Cerebellum (tissue), 4 donors: ENCODE measurements at places on chromosomes 16 and 17. TPM values are rescaled to one million over a fixed set of nuclear protein-coding genes. Genes with fewer than 3 reads are reported as not detected.

DNA sequence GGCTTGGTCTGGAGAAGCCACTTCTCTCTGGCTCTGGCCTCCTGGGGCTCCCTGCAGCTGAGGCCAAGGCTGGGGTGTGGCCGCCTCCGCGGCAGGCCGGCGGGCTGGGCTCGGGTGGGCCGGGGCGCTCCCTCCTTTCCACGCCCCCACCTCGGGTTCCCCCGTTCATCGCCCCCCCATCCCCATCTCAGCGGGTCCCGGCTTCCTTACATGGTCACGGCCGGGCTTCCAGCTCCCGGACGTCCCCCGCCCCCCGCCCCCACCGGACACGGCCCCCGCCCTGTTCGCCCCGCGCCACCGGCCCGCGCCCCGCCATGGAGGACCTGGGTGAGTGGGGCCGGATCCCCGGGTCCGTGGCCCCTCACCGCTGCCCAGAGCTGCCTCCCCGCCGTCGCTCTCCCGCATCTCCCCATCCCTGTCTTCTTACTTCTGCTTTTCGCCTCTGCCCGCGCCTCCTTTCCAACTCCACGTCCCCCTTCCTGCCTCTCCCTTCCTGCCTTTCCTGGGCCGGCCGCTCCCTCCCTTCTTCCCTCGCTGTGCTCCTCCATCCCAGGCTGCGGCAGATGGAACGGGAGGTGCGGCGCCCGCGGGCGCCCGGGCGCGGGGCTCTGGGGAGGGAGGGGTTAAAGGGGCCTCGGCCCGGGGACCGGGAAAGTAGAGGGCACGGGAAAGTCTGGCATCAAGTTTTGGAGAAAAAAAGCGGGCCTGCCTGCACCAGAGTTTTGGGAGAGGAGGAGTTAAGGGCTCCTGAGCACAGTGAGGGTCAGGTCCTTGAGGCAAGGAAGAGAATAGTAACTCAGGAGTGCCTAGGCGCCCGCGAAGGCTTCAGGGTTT is at the start of gene TGFB1I1:
TSS of gene TGFB1I1 (plus strand) at position 278 of the 834 bp plus-strand sequence. CDS start at position 315, 37 bp downstream.
- peak; percentile 52 for DNase-seq

- DNase-seq = no peak
These were observed 272.2 kb downstream of the CDH8 start for GRCh38 chr16:61763991-61764390.

DNA sequence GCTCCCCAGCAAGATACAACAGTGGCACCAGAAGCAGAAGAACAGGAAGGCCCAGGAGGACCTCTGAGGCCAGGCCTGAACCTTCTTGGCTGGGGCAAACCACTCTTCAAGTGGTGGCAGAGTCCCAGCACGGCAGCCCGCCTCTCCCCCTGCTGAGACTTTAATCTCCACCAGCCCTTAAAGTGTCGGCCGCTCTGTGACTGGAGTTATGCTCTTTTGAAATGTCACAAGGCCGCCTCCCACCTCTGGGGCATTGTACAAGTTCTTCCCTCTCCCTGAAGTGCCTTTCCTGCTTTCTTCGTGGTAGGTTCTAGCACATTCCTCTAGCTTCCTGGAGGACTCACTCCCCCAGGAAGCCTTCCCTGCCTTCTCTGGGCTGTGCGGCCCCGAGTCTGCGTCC is 11.9 kb downstream of the CES3 start:
- DNase-seq = no peak

DNA sequence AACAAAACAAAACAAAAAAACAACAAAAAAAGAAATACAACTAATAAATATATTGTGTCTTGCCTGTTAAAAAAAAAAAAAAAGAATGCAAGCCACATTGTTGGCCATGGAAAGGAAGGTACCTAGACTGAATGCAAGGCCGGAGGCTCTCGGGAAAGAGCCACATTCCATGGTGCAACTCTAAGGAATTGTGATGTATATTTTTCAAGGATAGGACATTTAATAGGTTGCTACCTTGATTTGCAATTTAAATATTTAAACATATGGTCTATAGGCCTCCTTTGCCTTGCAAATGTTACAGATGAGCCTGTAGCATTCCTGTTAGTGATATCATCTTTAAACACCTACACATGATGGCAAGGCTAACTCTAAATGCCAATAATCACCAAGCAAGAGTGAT is 650.9 kb downstream of the TOX3 start:
- DNase-seq = no peak

DNA sequence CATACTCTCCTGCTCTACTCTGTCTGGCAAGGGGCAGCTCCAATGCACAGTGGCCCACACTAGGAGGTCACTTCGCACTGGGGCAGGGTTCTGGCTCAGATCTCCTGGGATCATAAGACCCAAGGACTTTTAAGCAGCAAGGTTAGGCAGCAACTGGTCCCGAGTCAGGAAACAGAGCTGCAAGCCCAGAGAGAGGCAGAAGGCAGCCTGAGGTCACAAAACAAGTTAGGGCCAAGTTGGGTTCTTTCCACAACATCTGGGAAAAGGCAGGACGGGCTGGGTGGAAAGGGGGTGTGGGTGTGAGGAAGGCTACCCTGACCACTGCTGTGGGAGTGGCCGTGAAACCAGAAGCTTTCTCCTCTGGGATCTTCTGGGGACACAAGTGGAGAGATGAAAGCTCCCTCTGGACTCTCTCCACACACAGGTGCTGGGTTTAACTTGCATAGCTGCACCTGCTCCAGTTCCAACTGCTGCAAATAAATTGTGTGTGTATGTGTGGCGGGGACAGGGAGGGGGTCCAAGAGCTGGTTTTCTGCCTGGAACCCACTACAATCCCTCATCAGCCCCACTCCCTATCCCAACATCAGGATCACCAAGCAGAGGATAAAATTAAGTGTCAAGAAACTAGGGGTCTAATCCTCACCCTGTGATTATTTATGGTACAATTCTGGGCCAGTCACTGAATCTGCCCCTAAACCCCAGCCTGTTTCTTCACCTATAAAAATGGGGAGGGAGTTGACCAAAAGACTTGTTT is 8.0 kb upstream of the TSPOAP1 start:
- no peak for DNase-seq

DNA sequence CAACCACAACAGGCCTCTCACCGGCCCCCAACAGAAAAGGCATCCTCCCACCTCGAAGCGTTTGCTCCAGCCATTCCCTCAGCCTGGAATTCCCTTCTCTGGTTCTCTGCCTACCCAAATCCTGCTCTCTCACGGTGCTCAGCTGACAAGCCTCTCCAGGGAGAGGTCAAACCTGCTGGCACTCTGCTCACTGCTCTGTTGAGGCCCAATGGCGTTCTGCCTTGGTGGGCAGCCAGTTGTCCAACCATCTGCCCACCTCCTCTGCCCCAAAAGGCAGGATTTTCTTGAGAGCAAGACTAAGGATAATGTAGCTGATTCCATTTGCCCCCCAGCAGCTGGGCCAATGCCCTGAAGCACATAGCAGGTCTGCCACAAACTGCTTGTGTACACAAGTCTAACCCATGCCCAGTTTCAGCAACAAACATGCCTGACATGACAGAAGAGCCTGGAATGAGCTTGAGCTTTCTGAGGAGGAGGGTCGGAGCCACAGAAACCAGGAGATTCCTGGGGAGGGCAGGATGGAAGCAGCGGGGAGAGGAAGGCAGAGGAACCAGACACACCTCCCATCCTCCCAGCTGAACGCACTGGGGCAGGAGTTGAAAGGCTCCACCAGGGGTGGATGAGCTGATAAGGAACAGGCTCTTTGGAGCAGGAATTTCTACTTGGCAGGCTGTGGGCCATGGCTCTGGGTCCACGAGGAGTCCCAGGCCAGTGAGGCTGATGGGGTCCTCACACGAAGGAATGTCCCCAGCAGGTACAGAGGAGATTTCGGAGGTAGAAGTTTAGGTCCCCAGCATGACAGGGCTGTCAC is 23.9 kb downstream of the ARHGAP27 start:
- DNase-seq = no peak

DNA sequence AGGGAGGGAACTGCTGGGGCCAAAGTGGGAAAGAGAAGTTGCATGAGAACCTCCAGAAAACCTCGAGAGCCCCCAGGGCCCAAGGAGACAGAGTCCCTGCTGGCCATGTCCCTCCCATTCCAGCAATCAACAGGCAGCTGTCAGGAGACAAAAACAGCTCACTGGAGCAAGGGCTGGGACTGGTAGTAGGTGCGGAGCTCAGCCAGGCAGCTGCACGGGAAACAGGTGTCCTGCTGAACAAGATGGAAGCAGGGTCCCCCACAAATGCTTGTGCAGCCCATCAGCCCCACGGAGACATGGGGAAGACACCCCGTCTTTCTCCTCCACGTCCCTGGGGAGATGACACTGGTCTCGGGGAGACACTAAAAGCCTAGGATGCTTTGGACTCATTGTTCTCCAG is 34.5 kb downstream of the SDK2 start:
- no peak for DNase-seq

GRCh38 chr17:41970901-41971331 is 4.3 kb downstream of the CNP start:
- DNase-seq = no peak

DNA sequence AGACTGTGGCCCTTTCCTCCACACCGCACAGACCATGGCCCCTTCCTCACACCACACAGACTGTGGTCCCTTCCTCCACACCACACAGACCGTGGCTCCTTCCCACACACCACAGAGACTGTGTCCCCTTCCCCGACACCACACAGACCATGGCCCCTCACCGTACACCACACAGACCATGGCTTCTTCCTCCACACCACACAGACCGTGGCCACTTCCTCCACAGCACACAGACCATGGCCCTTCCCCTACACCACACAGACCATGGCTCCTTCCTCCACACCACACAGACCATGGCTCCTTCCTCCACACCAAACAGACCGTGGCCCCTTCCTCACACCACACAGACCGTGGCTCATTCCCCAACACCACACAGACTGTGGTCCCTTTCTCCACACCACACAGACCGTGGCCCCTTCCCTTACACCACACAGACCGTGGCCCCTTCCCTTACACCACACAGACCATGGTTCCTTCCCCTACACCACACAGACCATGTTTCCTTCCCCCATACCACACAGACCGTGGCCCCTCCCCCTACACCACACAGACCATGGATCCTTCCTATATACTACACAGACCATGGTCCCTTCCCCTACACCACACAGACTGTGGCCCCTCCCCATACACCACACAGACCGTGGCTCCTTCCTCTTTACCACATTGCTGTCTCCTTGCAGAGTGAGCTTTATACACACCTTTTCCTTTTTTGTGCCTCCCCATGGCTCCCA is 297.5 kb upstream of the FOXF1 start:
- no peak for DNase-seq

GRCh38 chr17:74818291-74818938 is 41.3 kb downstream of the GRIN2C start:
- DNase-seq = no peak

DNA sequence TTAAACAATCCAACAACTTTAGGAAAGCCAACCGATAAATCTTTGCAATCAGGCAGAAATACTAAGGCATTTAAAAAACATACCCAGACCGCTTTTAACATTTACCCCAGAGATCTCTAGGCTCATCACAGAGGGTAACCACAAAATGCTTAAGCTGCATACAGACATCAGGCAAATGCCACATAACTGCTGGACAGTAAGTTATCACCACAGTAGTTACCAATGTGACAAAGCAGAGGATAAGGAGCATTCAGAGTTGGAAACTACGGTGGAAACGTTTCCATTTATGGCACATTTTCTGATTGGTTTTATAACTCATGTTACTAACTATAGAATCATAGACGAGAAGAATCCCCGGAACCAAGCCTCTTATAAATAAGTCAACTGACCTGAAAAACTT is 77.5 kb downstream of the KANSL1 start:
- no peak for DNase-seq

DNA sequence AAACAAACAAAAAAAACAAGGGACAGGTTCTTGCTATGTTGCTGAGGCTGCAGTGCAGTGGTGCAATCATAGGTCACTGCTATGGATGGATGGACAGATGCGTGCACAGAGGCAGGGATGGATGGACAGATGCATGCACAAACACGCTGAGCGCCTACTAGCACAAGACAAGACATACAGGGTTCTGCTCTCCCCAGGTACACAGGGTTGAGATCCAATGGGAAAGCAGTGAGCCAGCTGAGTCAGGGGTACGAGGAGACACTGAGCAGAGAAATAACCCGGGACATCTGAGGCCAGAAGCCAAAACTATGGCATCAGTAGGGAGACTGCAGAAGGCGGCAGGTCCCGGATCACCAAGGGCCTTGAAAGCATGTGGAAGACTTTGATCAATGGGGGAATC is 6.2 kb downstream of the IL32 start:
- no peak for DNase-seq

DNA sequence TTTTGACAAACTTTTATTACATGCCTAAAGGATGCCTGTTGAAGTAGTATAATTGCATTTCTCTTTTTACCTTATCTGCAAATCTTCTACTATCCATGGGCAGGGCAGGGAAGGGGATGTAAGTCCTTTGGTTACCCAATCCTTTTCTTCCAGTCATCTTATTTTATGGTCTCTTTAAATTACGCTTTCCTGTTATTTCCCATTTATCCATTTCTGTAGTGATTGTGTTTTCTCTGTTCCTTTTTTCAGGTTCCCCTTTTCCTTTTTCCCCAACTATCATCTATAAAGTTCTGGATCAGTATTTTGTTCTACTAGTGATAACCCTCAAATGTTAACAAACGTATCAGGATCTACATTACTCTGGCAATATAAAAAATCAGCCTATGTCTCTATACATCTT is 3.3 kb upstream of the ABCA9 start:
- DNase-seq = no peak

PIRT gene
- total RNA-seq = 7.3 TPM

ZP2 gene
- total RNA-seq = 0.64 TPM
